CD4-positive, alpha-beta T cell treated with Interleukin-21 for 1 hour (primary cell): ENCODE measurements at places on chromosomes 13 and 19.
A peak's percentile ranks its signal among the peaks of the same experiment; 100 is the strongest.

- DNase-seq = no peak
These were observed 116.1 kb downstream of the DNAJC3 start for GRCh38 chr13:95793018-95793555.

- no peak for DNase-seq
These were observed 140.0 kb downstream of the FGF14 start for GRCh38 chr13:102261809-102262208.

GRCh38 chr13:113843864-113844556 lies 19.9 kb downstream of the GAS6 start:
- no peak for DNase-seq

DNA sequence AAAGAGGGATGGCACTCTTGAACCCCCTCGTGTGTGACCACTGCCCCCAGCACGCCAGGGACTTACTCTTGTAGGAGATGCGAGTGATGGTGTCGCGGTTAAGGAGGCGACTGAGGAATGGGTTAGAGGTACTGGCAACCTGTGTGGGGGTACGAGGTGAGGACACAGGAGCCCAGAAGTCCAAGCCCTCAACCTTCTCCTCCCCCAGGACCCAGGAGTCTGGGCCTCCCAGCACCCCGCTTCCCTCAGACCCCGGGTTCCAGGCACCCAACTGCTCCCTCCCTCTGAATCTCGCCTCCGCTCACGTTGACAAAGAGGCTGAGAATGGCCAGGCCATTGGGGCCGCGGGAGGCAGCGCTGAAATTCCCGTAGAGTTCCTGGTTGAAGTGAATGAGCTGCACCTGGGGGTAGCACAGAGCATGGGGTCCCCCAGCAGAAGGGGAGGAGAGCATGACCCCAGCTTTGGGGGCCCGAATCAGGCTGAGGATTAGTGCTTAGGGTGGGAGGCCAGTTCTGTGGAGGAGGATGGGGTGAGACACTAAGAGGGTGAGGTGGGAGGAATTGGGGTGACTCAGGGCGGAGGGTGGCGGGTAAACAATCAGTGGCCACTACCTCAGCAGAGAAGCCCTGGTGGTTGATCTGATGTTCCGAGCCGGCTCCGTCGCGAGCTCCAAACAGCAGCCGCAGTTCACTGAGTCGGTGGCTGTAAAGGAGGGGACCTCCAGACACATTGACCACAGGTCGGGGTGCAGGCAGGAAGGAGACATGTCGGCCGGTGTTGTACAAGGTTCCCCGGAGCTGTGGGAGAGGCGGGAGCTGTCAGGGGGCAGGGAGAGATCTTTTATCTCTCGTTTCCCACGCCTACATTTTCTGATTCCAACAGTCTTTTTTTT lies 2.5 kb upstream of the DBP start:
- peak; percentile 48 for DNase-seq

DNA sequence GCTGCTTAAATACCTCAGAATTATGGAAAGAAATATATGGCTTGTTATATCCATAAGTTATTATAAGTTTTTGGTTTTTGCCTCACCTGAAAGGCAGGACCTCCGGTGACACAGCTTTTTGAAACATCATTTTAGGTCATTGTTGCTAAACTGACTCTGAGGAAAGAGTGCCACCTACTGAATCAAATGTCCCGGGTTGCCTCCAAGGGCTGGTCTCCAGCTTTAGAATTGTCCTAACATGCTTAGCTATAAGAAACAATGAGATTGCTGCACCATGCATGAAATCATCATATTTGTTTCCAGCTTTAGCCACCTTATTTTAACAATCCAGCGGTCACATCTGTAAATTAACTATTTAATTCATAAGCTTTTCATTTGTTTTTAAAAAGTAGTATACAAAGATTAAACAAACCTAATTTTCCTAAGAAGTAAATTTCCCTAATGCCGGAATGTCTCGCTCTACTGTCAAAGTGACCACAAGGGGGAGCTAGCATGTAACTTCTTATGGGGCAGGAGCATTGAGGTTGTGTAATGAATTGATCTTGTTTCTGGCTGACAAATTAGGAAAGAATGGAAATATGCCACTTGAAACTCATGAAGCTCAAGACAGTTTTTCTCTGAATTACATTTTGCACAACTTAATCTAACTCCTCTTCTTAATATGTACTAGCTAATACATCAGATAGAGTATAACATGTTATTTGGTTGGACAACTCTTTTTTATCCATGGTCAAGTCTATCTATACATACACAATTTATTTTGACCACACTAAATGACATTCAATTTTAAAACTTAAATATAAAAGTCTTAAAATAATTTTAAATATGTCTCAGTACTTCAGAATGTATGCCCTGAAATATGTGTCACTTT lies 6.7 kb upstream of the PCDH17 start:
- DNase-seq = no peak

DNA sequence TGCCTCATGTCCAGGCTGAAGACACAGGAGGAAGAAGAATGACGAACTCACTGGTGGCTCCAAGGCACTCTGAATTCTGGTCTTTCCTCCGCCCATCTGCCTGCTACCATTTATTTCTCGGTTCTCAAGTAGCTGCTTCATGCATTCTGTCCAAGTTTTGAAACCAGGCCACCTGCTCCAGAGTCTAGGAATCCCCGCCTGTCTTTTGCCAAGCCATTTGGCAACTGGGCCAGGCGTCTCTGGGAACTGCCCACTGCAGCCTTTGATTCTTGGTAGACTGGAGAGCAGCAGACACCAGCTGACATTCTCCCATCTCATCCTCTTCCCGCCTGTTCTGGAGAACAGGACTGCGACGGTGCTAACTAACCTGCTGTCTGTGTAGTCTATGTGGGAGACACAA lies 10.8 kb downstream of the SLC35E1 start:
- DNase-seq = no peak
